B cell (primary cell): ENCODE measurements at places on chromosomes 2 and 18. TPM values are rescaled to one million over a fixed set of nuclear protein-coding genes. Genes with fewer than 3 reads are reported as not detected.

- no peak overlapping the region for H3K4me3 ChIP-seq
- DNase-seq, result no peak
Observed at GRCh38 chr2:190838492-190838910, 42.1 kb upstream of the GLS start.

DNA sequence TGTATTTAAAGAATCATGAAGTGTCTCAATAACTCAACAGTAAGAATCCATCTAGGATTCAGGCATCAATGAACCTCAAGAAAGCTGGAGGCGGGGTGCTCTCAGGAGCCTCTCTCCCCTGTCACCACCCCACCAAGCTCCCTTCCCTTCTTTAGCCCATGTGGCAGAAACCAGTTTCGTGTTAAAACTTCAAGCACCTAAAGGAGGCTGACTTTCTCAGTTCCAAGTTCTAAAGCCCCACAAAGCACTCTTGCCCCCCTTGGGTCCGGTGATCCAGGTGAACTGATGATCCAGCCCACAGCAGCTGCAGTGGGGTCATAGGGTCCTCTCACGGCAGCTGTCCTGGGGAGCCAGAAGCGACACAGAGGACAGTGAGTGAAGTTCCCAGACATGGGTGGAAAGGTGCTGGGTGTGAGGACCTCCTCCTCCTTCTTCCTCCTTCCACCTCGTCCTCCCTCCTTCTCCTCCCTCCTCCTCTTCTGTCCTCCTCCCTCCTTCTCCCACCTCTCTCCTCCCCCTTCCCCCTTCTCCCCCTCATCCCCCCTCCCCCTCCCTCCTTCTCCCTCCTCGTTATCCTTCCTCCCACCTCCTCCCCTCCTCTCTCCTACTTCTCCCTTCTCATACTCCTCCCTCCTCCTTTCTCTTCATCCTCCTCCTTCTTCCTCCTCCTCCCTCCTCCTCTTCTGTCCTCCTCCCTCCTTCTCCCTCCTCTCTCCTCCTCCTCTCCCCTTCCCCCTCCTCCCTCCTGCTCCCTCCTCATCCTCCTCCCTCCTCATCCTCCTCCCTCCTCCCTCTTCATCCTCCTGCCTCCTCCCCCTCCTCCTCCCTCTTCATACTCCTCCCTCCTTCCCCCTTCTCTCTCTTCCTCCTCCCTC, 192.4 kb upstream of the AGAP1 start:
- H3K4me3 ChIP-seq, result no peak overlapping the region
- H3K4me1 ChIP-seq, result no peaks in the 10 kb centered on the region
- no peaks in the 10 kb centered on the region for H3K27me3 ChIP-seq
- DNase-seq, result no peak

- H3K27ac ChIP-seq, result no peak overlapping the region
- no peaks in the 10 kb centered on the region for H3K36me3 ChIP-seq
- H3K4me1 ChIP-seq, result no peaks in the 10 kb centered on the region
Observed at GRCh38 chr2:29053670-29054400, 20.5 kb downstream of the PCARE start.

DNA sequence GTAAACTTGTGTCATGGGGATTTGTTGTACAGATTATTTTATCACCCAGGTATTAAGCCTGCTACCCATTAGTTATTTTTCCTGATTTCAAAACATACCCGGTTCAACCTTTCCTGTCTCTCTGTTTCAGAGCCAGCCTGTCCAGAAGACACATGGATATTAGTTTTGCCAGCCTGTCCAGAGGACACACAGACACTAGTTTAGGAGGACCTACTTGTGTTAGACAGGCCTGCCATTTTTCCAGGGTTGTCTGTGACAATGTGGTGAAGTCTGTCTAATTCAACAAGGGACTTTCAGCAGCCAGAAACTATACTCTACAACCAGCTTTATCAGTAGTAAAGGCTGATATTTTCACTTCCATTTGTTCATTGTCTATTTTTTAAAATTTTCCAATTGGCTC, 56.1 kb upstream of the DCC start:
- no peaks in the 10 kb centered on the region for H3K27me3 ChIP-seq
- H3K27ac ChIP-seq, result no peak overlapping the region
- no peak overlapping the region for H3K4me3 ChIP-seq
- no peaks in the 10 kb centered on the region for H3K36me3 ChIP-seq
- no peak for DNase-seq

SRD5A2 gene
- polyA plus RNA-seq, result 0.03 TPM in 1 of 2 replicates, not detected in the other

- DNase-seq, result no peak
- no peaks in the 10 kb centered on the region for H3K4me1 ChIP-seq
- H3K27ac ChIP-seq, result no peak overlapping the region
- peaks cover 3% of the 10 kb centered on the region for H3K36me3 ChIP-seq
- no peaks in the 10 kb centered on the region for H3K27me3 ChIP-seq
Observed at GRCh38 chr18:47915229-47915628, 15.2 kb downstream of the SMAD2 start.

DNA sequence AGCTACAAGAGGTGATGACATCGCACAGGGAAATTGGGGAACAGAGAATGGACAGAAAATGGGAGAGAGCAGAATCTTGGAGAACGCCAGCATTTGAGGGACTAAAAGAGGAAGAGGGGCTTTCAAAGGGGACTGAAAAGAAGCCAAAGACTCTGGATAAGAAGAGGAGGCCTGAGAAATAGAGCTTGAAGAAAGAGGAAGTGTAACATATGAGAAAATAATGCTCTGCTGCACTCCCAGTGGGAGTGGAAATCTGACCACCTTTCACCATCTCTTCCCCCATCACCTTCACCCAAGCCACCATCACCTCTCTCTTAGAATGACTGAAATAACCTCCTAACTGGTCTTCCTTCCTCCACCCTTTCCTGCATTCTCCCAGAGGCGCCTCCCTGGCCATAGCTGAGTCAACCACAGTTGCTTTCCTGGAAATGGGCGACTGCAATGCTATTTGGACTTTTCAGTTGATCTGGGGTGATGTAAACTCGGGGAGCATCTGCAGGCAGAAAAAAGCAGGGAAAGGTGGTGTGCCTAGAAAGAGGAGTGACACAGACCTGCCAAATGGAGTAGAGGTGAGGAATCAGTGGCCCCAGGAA, 16.8 kb downstream of the CXCR1 start:
- no peaks in the 10 kb centered on the region for H3K36me3 ChIP-seq
- H3K4me1 ChIP-seq, result peaks cover 10% of the 10 kb centered on the region
- H3K4me3 ChIP-seq, result no peak overlapping the region
- peak; percentile 26 for DNase-seq

CABYR gene
- polyA plus RNA-seq, result 4.2 and 4.4 TPM in 2 replicates

DNA sequence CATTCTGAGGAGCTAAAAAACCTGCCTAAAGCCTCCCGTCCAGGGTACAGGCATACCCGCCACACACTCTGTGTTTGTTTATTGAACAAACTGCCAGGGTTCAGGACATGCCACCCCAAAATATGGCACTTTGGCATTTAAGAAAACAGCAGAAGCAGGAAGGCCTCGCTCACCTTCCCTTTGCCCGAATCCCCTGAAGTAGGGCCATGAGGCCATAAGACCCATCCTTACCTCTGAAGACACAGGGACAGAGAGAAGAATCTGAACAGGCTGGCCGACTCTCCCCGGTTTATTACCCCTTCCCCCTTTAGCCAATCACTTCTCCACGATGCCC, 1.7 kb upstream of the NEURL3 start:
- peaks cover 26% of the 10 kb centered on the region for H3K4me1 ChIP-seq
- no peak for DNase-seq
- H3K4me3 ChIP-seq, result no peak overlapping the region
- no peak overlapping the region for H3K27ac ChIP-seq
- H3K27me3 ChIP-seq, result peaks cover 16% of the 10 kb centered on the region
- no peaks in the 10 kb centered on the region for H3K36me3 ChIP-seq

GRCh38 chr2:191249156-191249813, 4.1 kb downstream of the MYO1B start:
- no peak overlapping the region for H3K27ac ChIP-seq
- DNase-seq, result no peak
- H3K4me1 ChIP-seq, result peaks cover 4% of the 10 kb centered on the region
- no peaks in the 10 kb centered on the region for H3K27me3 ChIP-seq
- no peak overlapping the region for H3K4me3 ChIP-seq

GRCh38 chr2:55225481-55226020, 6.5 kb downstream of the CLHC1 start:
- H3K27ac ChIP-seq, result no peak overlapping the region
- H3K27me3 ChIP-seq, result no peaks in the 10 kb centered on the region
- no peak overlapping the region for H3K4me3 ChIP-seq
- H3K4me1 ChIP-seq, result peaks cover 16% of the 10 kb centered on the region
- no peaks in the 10 kb centered on the region for H3K36me3 ChIP-seq
- DNase-seq, result peak; percentile 17

DNA sequence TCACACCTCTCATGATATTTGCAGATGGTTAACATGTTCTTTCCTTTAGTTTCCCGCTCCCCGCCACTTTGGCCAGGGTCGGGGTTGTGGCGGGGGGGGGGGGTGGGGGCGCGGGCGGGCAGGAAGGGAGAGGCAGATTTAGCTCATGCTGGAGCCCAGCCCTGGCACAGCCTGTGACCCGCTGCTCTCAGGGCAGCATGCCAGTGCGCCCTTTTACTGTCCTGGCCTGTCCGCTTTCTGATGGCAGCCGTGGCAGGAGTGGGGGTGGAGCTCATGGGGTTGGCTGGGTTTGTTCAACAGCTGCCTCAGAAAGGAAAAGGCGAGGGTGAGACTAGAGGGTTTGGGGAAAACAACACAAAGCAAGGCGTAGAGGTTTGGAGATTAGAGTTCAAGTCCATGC, 56.1 kb downstream of the TNP1 start:
- no peak for DNase-seq
- H3K27me3 ChIP-seq, result no peaks in the 10 kb centered on the region
- H3K4me3 ChIP-seq, result no peak overlapping the region
- no peaks in the 10 kb centered on the region for H3K4me1 ChIP-seq

DNA sequence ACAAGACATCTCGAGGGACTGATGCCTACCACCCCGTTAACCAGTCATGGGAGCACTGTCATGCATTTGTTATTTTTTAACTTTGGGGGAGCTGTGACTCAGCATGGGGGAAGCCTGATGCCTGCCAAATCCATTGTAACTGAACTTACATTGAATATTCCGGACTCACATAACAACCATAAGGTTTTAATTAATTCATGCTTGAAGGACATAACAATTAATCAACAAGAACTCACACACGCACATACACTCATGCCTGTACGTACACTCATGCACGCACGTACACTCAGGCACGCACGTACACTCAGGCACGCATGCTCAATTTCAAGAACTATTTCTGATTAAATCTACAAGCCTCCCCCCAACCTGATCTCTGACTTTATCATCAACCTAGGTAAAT, 1639.1 kb downstream of the SUCLG1 start:
- H3K4me3 ChIP-seq, result no peak overlapping the region
- H3K27ac ChIP-seq, result no peak overlapping the region
- no peaks in the 10 kb centered on the region for H3K4me1 ChIP-seq
- H3K27me3 ChIP-seq, result no peaks in the 10 kb centered on the region

GRCh38 chr18:36427369-36427768, 129.9 kb downstream of the FHOD3 start:
- H3K4me1 ChIP-seq, result no peaks in the 10 kb centered on the region
- H3K27me3 ChIP-seq, result no peaks in the 10 kb centered on the region
- no peak overlapping the region for H3K27ac ChIP-seq
- no peak overlapping the region for H3K4me3 ChIP-seq

- peaks cover 62% of the 10 kb centered on the region for H3K4me1 ChIP-seq
- peak; percentile 81 for DNase-seq
- H3K27ac ChIP-seq, result peak overlapping the region; percentile 39
- no peaks in the 10 kb centered on the region for H3K36me3 ChIP-seq
Observed at GRCh38 chr18:54222922-54223567, 1.4 kb downstream of the MBD2 start.
